Large intestine (tissue), 12 donors: ENCODE measurements at places on chromosomes 1 and 21. TPM values are rescaled to one million over a fixed set of nuclear protein-coding genes. Genes with fewer than 3 reads are reported as not detected.

The PHLDA3 gene
- 9.0 TPM for polyA plus RNA-seq

The OPRD1 gene
- 1.5 TPM for polyA plus RNA-seq

The CRYZ gene
- 74.3 TPM for polyA plus RNA-seq

The WARS2 gene
- 22.1 TPM for polyA plus RNA-seq

The LCE3D gene
- not detected for polyA plus RNA-seq

The TIE1 gene
- 18.7 TPM for polyA plus RNA-seq

The CD5L gene
- polyA plus RNA-seq, result 0.13 TPM

The GDAP2 gene
- polyA plus RNA-seq, result 14.3 TPM

The KRTAP11-1 gene
- polyA plus RNA-seq, result not detected

The NBPF3 gene
- polyA plus RNA-seq, result 13.6 TPM

The ZYG11A gene
- polyA plus RNA-seq, result 0.25 TPM

The AJAP1 gene
- polyA plus RNA-seq, result 0.57 TPM

GRCh38 chr1:99635664-99636063, 10.2 kb upstream of the PALMD start:
- no peaks in the 10 kb centered on the region for H3K4me1 ChIP-seq
- no peak for DNase-seq
- no peaks in the 10 kb centered on the region for H3K36me3 ChIP-seq
- no peak overlapping the region for H3K27ac ChIP-seq

DNA sequence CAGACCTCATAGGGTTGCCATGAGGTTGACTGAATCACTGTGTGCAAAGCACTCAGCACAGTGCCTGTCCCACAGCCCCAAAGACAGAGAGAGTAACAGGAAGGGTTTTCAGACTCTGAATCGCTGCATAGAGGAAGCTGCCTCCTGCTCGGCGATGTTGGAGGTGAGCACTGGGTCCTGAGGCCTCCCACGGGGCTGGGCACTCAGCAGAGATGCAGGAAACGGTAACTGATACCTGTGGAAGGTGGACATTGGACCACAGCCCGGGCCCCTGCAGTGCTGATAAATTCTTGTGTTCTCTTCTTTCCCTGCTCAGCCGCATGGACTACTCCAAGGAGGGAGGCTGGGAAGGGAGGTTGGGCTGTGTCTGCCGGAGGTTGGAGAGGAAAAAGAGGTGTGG, 389.7 kb downstream of the PTPRU start:
- no peaks in the 10 kb centered on the region for H3K27me3 ChIP-seq
- H3K36me3 ChIP-seq, result no peaks in the 10 kb centered on the region
- H3K4me1 ChIP-seq, result no peaks in the 10 kb centered on the region
- no peak for DNase-seq
- H3K27ac ChIP-seq, result no peak overlapping the region
- H3K4me3 ChIP-seq, result no peak overlapping the region

DNA sequence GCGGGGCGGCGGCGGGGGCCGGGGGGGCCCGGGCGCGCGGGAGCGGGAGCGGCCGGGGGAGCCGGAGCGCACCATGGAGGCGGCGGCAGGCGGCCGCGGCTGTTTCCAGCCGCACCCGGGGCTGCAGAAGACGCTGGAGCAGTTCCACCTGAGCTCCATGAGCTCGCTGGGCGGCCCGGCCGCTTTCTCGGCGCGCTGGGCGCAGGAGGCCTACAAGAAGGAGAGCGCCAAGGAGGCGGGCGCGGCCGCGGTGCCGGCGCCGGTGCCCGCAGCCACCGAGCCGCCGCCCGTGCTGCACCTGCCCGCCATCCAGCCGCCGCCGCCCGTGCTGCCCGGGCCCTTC, 546 bp downstream of the SKI start:
- no peak overlapping the region for H3K27ac ChIP-seq
- no peaks in the 10 kb centered on the region for H3K36me3 ChIP-seq
- DNase-seq, result no peak

DNA sequence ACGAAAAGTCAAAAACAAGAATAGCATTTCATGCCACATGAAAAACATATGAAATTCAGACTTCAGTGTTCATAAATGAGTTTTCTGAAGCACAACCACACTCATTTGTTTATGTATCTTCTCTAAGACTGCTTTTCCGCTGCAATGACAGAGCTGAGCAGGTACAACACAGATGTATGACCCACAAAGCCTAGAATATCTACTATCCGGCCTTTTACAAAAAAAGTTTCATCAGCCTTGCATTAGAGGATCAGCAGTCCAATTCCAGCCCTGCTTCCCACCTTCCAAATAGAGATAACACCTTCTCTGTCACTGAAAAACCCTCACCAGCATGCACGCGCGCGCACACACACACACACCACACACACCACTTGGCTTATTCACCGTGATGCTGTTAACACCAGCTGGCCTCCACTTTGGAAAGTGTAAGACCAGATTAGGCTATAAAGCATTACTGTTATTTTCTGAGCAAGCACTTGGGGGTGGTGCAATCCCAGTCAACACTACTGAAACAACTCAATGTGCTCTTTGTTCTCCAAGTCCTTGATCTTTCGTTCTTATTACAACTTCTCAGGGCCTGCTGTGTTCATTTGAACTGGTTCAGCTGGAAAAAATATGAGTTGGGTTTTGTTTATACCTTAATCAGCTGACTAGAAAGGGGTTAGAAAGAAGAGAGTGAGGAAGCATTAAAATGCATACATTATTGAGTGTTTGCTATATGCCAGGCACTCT, 90.0 kb downstream of the GLUL start:
- peak; percentile 51 for DNase-seq
- H3K4me3 ChIP-seq, result no peak overlapping the region
- H3K27ac ChIP-seq, result peak overlapping the region; percentile 43
- no peaks in the 10 kb centered on the region for H3K27me3 ChIP-seq

DNA sequence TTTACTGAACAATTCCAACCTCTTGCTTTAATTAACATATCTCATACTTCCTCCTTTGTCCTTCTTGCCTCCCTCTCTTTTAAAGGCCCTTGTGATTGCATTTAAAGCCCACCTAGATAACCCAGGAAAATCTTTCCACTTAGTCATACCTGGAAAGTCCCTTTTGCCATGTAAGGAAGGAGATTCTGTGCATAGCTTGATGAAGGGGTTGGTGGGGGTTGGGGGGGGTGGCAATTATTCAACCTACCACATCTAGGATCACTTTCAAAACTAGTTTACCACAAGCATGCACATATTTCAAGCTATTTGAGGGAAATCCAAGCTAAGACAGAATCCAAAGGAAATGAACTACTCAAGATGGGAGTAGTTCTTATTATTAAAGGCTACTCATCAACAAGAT, 249.1 kb upstream of the PTBP2 start:
- no peak overlapping the region for H3K4me3 ChIP-seq
- H3K27ac ChIP-seq, result no peak overlapping the region
- DNase-seq, result no peak
- H3K36me3 ChIP-seq, result no peaks in the 10 kb centered on the region
- no peaks in the 10 kb centered on the region for H3K4me1 ChIP-seq

- peaks cover 14% of the 10 kb centered on the region for H3K4me1 ChIP-seq
- DNase-seq, result peak; percentile 54
- H3K4me3 ChIP-seq, result peak overlapping the region; percentile 53
- no peak overlapping the region for H3K27ac ChIP-seq
Observed at GRCh38 chr1:37513795-37514349, 694 bp downstream of the MEAF6 start.

- peaks cover 13% of the 10 kb centered on the region for H3K36me3 ChIP-seq
- no peak for DNase-seq
- H3K27me3 ChIP-seq, result no peaks in the 10 kb centered on the region
- H3K4me1 ChIP-seq, result peaks cover 20% of the 10 kb centered on the region
- H3K4me3 ChIP-seq, result peak overlapping the region; percentile 84
Observed at GRCh38 chr1:37553598-37553926, 531 bp downstream of the SNIP1 start.

GRCh38 chr1:220500372-220500771, 27.6 kb upstream of the MARK1 start:
- no peaks in the 10 kb centered on the region for H3K4me1 ChIP-seq
- no peaks in the 10 kb centered on the region for H3K27me3 ChIP-seq
- H3K27ac ChIP-seq, result no peak overlapping the region
- peak; percentile 33 for DNase-seq

DNA sequence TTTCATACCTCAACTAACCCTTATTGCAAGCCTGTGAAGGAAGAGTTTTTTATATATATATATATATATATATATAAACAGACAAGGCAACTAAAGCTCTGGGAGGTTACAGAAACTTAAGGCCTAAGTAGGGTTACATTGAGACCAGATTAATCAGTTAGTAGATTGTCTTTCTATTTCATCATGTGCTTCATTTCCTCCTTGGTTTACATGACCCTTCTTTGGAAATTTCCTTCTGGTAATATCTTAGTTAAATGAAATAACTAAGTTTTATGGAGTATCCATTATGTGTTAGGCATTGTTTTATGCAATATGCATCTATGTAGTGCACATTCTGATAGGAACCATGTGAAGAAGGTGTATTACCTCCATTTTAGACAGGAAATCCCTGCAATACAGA, 112.7 kb downstream of the FGGY start:
- DNase-seq, result no peak
- no peak overlapping the region for H3K27ac ChIP-seq
- no peaks in the 10 kb centered on the region for H3K4me1 ChIP-seq
- H3K4me3 ChIP-seq, result no peak overlapping the region

DNA sequence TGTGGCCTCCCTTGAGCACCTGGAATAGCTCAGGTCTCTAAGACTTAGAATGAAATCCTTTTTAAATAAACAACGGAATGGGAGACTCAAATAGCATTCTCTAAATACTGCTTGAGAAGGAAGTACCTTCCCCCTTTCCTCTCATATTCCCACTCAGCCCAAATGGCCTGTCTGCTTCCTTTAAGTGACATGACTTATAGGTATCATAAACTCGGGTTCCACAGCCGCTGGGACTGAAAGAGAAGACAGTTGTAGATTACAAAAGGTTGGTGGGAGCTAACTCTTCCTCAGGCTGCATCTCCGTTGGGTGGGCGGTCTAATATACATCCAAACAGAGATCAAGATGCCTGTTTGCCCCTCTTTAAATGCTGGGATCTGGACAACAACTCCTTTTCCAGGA, 1.2 kb upstream of the HMCN1 start:
- H3K27ac ChIP-seq, result no peak overlapping the region
- H3K4me1 ChIP-seq, result no peaks in the 10 kb centered on the region
- DNase-seq, result no peak
- H3K4me3 ChIP-seq, result no peak overlapping the region
- peaks cover 22% of the 10 kb centered on the region for H3K27me3 ChIP-seq

- no peaks in the 10 kb centered on the region for H3K4me1 ChIP-seq
- H3K27me3 ChIP-seq, result no peaks in the 10 kb centered on the region
- H3K27ac ChIP-seq, result no peak overlapping the region
- H3K36me3 ChIP-seq, result no peaks in the 10 kb centered on the region
- H3K4me3 ChIP-seq, result no peak overlapping the region
Observed at GRCh38 chr1:84339503-84339902, 38.0 kb downstream of the SAMD13 start.

DNA sequence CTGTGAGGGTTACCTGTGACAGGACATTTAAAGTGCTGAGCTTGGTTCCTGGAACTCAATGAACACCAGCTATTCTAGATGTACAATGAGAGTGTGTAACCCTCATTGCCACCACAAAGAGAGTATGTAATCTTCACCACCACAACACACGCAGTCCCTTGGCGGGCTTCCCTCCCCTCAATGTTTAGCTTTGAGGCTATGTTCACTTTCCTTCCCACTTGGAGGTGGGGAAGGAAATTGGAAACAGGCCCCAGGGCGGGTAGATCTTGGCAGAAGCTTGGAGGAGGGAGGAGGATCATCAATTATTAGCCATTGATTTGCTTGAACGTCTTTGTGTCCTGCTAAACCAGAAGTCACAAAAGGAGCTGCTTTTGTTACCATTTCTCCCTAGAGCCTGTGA, 8.3 kb upstream of the COL16A1 start:
- H3K36me3 ChIP-seq, result no peaks in the 10 kb centered on the region
- peak overlapping the region; percentile 56 for H3K27ac ChIP-seq
- no peak for DNase-seq
- H3K4me1 ChIP-seq, result peaks cover 38% of the 10 kb centered on the region
- no peak overlapping the region for H3K4me3 ChIP-seq
- peaks cover 6% of the 10 kb centered on the region for H3K27me3 ChIP-seq

DNA sequence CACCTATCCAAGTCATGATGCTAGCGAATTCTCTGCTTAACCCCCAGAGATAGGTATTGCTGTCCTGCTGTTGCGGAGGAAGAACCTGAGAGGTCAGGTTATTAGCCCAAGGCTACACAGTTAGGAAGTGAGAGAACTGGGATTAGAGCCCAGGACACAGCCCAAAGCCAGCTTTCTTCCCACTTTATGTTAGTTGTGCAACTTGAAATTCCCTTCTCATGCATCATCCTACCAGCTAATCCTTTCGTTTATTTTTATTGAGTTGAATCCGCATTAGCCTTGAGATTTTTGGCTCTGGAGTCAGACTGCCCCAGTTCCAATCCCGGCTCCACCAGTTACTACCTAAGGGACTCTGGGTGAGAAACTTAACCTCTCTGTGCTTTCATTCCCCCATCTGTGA, 65.4 kb downstream of the PLEKHA6 start:
- H3K27ac ChIP-seq, result peak overlapping the region; percentile 2
- no peak overlapping the region for H3K4me3 ChIP-seq
- peaks cover 4% of the 10 kb centered on the region for H3K36me3 ChIP-seq
- no peak for DNase-seq

DNA sequence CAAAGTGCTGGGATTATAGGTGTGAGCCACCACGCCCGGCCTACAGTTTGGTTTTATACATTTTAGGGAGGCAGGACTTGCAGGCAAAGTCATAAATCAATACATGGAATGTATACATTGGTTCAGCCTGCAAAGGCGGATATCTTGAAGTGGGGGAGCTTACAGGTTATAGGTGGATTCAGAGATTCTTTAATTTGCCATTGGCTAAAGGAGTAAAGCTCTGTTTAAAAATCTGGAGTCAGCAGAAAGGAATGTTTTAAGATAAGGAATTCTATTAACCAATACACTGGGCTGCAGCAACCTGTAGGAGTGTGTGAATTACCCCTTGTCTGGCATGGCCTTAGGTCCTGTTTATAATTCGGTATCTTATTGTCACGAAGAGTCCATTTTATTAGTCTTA, 57.6 kb downstream of the OPTC start:
- H3K4me3 ChIP-seq, result no peak overlapping the region
- no peak overlapping the region for H3K27ac ChIP-seq
- peaks cover 7% of the 10 kb centered on the region for H3K4me1 ChIP-seq
- no peaks in the 10 kb centered on the region for H3K36me3 ChIP-seq
- H3K27me3 ChIP-seq, result no peaks in the 10 kb centered on the region

DNA sequence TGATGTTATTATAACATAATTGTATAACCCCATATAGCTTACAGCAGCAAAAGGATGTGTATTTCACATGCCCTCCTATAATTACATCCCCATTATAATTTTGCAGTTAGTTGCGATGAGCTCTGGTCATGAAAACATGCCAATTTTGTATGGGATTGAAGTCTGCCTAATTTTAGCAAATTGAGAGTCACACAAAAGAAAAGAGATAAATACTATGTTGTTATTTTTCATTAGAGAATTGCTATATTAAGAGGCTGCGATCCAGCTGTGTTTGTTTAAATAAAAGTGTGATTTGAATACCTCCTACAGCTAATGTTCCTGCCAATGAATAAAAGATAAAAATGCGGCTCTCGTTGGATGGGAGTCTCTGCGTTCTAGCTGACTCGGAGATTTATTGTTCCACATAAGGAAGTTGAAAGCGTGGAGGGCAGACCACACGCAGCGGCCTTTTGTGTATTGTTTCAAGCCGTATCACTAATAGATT, 461.0 kb upstream of the NFIA start:
- no peak for DNase-seq
- H3K27ac ChIP-seq, result no peak overlapping the region
- no peaks in the 10 kb centered on the region for H3K27me3 ChIP-seq
- H3K4me3 ChIP-seq, result no peak overlapping the region

GRCh38 chr1:206578068-206578977, 33.9 kb downstream of the EIF2D start:
- no peaks in the 10 kb centered on the region for H3K36me3 ChIP-seq
- H3K27ac ChIP-seq, result no peak overlapping the region
- DNase-seq, result no peak
- H3K27me3 ChIP-seq, result no peaks in the 10 kb centered on the region

- no peaks in the 10 kb centered on the region for H3K4me1 ChIP-seq
- peaks cover 21% of the 10 kb centered on the region for H3K27me3 ChIP-seq
- peak within 1 kb of the TSS; percentile 74 for H3K4me3 ChIP-seq
- H3K36me3 ChIP-seq, result no peaks in the 10 kb centered on the region
Observed at GRCh38 chr1:186680245-186681061, at the start of gene PTGS2. PTGS2 (minus strand) TSS chr1:186680423; CDS start chr1:186680290, 133 bp downstream.
